NB4 (cell line): ENCODE measurements at places on chromosomes 1 and 21.

- peak; percentile 89 for DNase-seq
Measured at GRCh38 chr1:12434174-12434573, 183.8 kb downstream of the DHRS3 start.

DNA sequence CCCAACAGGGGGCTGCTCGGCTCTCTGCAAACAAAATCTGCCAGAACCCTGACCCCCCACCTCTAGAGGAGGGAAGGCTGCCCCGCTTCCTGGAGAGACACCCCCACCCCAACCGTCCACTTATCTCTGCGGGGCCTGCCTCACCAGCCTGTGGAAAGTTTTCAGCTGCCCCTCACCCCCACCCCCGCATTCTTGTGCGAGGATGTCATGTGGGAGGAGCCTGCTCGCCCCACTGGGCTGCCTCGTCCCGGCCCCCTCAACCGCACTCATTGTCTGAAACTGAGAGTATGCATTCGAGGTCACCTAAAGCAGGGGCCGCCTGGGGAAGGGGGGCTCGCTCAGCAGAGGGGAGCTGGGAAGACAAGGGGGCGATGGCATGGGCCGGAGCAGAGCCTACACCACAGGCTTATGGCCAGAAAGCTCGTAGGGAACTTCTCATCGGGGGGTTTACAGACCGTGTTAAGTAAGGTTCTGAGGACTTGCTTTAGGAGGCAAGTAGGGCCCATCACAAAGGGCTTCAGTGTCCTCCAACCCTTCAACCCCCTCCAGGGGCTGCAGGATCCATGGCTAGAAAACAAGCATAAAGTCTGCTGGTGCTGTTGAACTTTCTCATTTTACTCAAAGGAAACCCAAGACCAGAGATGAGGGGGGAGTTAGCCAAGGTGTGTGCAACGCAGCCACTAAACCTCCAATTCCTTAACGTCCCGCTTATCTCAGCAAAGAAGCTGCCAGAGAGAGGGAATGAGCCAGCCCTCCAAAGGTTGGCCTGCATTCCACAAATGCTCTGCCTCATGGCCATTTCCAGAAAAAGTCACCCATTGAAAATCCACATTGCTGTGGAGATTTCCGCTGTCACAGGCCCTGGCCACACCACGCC lies 9.4 kb downstream of the EPHA2 start:
- DNase-seq, result no peak

- DNase-seq, result no peak
Measured at GRCh38 chr1:154306151-154306550, 14.7 kb upstream of the AQP10 start.

DNA sequence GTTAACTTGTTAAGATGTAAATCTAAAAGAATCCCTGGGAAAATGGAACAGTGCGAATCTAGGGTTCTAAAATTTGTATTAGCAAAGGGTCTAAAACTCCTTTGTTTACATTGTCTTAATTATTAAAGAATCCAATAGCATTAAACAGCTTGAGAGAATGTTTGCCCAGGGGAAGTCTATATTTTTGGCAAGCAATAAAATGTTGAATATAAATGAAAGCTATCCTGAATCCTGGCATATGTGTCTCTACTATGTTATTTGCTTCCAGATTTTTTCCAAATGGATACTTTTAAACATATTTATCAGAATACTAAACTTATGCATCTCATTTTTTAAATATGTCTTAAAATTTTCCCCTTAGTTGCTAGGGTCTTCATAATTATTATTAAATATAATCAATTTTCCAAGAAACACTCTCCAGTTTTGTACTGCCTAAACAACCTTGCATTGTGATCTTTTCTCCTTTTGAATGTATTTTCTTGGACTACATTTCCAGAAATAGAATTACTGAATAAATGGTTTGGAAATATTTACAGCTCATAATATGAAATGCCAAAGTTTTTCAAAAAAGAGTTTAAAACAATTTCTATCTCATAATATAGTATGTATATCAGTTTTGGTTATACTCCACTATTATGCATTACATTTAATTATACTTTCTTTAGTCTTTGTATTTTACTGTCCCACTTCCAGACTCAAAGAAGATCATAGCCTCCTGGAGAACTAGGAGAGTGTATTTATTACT lies 304.8 kb downstream of the USP25 start:
- no peak for DNase-seq

GRCh38 chr1:41437011-41437355 lies 47.5 kb downstream of the EDN2 start:
- DNase-seq, result no peak

- DNase-seq, result no peak
Measured at GRCh38 chr1:176893625-176894352, 270.7 kb downstream of the ASTN1 start.

DNA sequence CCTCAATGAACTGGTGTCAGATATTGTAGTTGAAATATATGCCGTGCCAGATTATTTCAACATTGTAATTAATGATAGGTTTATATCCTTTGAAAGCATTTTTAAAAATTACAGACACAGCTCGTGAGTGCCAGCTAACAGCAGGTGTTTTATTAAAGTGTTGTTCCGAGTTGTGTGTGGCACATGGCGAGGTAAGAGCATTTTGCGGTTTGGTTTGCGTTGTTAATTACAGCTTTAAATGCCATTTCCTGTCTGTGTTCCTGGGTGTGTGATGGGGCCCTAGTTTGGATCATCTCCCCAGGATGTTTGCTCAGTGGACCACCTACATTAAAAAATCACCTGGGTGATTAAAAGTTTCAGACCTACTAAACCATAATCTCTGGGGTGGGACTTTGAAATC lies 97.4 kb downstream of the PRDM2 start:
- no peak for DNase-seq

DNA sequence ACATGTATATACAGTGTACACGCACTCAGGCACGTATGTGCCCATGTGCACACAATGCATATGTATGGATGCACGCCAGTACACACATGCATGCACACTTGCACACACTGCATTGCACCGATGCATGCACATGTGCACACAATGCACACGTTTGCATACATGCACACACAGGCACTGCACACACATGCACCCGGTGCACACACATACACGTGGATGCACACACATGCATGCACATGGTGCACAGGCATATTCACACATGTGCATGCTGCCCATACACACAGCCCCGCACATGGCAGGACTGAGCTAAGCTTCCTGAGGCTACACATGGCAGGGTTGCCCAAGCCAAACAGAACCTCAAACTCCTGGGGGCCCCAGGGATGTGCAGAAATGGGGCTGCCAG lies 19.6 kb downstream of the ARHGEF16 start:
- no peak for DNase-seq

DNA sequence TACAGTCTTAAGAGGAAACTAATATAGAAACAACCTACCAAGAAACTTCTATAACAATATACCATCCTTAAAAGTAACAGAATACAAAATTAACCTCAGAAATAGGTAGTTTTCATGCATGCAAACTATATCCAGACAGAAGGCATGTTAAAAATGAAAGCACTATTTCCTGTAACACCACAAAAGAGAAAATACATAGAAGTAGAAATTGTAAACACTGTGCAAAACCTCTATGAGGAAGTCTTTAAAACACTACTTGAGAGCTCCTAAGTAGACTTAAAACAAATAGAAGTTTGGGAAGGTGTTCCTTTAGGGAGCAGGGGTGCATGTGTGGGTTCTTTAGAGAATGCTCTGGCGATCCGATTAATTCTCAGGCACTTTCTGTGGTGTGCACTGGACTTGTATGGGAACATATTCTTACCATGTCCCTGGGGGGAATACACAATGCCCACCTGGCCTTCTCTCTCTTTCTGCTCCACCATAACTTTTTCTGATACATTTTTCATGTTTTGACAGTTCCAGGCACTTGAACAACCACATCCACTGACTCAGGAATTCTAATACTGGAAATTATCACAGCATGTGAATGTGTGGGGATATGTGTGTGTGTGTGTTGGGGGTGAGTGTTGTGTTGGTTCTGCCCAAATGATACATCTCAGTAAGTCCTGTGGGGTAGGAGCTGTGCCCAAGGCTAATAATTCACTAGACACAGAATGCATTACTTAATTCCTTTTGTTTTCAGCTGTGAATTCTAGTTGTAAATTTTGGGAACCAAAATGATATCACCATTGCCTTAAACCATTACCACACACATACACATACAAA lies 866.3 kb upstream of the B3GALT2 start:
- no peak for DNase-seq

DNA sequence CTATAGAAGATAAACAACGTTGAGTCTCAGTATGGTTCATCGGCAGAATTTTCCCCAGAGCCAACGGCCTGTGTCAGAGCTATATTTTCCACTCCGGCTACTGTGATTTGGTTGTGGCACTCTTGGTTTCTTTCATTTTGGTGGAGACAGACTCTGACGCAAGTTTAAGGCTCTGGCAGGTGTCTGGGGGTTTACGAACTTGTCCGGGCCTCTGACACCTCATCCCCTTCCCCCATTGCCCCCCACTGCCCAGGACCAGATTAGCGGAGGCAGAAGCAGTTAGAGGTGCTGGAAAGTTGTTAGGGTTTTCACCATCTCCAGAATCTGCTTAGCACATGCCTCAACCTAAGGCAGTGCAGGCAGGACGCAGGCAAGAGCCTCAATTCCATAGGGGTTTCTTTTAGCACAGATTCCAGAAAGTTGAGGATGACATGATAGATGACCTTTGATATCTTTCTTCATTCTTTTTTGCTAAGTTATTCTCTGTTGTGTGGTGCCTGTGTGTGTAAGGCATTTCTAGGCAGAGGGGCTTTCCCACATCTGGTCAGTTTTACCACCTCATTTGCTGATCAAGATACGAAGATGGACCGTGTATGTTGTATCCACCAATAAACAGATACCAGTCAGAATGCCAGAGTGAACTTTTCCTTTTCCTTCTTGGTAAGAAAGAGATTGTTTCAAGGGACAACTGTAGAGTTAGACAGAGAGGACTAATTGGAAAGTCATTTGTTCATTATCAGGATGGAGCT lies 18.4 kb upstream of the IL10 start:
- no peak for DNase-seq

DNA sequence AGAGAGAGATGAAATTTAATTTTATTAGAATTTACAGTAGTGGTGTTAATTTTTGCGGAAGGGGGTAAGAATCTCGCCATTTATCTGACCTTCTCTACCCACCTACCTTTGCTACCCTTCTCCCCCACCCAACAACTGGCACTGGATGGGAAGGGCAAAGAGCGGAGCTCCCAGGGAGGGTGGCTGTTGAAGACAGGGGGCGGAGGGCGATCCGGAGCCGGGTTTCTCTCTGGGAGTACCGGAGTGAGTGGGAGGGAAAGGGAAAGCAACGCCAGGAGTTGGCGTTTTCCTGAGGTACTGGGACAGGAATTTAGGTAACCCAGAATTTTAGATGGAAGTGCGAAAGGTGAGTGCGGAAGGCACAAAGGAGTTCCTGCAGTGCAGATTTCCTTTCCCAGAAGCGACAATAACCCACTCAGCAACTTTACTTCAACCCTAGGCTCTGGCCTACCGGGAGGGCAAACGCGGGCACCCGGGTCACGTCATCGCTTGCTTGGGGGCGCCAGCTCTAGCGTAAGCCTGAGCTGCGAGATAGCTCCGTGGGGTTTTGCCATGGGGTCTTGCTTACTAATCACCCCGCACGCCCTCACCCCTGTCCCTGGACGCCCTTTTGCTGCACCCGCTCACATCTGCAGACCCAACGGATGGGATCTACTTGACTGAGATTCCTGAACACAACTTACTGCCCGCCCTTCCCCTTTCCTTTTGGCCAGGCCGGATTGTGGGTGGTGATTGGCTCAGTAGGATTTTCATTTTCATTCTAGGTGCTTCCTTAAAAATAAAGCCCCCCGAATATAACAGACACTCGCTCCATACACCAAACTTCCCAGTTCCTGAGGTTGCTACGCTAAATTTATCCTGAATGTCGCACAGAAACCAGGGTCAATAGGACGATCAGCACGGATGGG lies 413.0 kb upstream of the ESRRG start:
- DNase-seq, result no peak

- DNase-seq, result no peak
Measured at GRCh38 chr21:15282665-15283064, 217.9 kb upstream of the NRIP1 start.

DNA sequence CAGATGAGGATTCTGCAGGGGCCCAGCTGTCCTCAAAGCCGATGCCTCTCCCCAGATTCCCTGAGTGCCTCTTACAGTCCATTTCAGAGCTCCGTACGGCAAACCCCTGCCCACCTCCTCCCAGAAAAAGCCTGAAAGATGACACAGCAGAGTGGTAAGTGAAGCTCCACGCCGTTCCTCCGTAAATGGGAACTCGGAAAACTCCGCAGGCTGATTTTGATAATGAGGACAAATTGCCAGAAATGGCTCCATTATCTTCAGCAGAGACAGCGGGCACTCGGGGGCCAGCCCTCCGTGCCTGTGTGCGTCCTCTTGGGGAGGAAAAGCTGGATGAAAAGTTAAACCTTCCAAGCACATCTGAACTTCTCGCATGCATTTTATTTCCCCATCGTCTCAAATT lies 81.1 kb downstream of the NPHP4 start:
- DNase-seq, result no peak

DNA sequence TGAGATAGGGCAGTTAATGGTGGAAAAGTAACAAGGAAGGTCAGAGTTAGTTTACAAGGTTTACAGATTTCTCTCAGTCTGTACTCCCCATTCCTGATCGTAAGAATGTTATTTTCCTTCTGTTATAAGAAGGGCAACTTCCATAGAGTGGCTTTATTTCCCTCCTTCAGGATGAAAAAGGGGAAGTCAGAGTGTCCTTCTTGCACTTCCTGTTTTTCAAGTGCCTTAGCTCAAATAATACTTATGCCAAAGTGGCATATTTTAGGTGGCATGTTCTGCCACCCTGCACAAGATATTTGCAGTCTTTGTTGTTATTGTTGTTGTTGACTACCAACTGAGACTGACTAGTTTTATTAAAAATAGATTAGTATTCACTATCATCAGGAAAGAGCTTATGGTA lies 730.7 kb upstream of the ADGRL4 start:
- peak; percentile 42 for DNase-seq

DNA sequence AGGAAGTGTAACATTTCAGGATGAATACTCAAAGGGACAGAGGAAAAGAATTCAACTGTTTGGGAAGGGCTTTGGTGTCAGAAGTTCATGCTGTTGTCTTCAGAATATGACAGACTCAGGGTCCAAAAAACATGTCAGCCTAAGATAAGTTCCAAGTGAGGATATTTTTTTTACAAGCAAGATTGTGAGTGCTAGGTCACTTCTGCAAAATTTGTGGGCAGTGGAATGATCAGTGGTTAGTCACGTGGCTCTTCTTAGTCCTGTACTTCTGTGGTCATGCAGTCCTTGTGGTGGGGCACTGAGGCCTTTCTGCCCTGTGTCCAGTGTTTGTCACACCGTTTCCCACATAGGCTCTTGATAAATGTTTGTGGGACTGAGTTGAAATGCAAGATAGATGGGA lies 5.2 kb downstream of the RGL1 start:
- peak; percentile 38 for DNase-seq

GRCh38 chr1:151145304-151146071 lies 943 bp downstream of the SEMA6C start:
- no peak for DNase-seq

DNA sequence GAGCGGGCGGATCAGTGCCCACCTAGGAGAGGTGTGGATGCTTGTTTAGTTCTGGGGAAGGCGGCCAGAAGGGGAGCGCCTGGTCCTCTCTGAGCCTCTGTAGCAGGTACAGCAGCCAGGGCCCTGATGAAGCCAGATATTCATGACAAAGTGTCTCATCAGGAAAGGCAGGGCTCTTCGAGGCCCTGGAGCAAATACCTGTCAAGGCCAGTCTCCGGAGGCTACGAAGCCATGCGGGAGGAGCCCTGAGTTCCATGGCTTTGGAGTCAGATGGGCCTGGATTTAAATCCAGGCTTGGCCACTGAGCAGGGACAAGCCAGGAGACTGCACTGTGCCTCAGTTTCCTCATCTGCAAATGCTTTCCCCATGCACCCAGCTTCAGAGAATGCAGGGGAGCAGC lies 25.4 kb upstream of the GPR153 start:
- DNase-seq, result no peak

- no peak for DNase-seq
Measured at GRCh38 chr1:226873771-226874578, 3.6 kb downstream of the PSEN2 start.
